Type B pancreatic cell (in vitro differentiated cells): ENCODE measurements at places on chromosomes 12 and 14. TPM values are rescaled to one million over a fixed set of nuclear protein-coding genes. Genes with fewer than 3 reads are reported as not detected.

The MORN3 gene
- total RNA-seq, result 0.80 and 0.83 TPM in 2 replicates

- DNase-seq, result no peak
Observed at GRCh38 chr14:70782361-70782760, 27.0 kb downstream of the MAP3K9 start.

DNA sequence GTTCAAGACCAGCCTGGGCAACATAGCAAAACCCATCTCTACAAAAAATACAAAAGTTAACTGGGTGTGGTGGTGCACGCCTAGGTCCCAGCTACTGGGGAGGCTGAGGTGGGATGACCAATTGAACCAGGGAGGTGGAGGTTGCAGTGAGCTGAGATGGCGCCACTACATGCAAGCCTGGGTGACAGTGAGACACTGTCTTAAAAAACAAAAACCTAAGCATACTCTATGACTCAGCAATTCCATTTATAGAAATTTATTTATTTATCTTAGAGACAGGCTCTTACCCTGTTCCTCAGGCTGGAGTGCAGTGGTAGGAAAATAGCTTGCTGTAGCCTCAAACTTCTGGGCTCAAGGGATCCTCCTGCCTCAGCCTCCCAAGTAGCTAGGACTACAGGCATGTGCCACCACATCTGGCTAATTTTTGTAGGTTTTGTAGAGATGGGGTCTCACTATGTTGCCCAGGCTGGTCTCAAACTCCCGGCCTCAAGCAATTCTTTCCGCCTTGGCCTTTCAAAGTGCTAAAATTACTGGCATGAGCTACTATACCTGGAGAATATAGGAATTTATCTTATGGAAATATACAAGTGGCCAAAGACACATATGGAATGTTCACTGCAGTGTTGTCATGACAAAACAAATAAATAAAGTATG, 43.3 kb downstream of the NCKAP5L start:
- no peak for DNase-seq

DNA sequence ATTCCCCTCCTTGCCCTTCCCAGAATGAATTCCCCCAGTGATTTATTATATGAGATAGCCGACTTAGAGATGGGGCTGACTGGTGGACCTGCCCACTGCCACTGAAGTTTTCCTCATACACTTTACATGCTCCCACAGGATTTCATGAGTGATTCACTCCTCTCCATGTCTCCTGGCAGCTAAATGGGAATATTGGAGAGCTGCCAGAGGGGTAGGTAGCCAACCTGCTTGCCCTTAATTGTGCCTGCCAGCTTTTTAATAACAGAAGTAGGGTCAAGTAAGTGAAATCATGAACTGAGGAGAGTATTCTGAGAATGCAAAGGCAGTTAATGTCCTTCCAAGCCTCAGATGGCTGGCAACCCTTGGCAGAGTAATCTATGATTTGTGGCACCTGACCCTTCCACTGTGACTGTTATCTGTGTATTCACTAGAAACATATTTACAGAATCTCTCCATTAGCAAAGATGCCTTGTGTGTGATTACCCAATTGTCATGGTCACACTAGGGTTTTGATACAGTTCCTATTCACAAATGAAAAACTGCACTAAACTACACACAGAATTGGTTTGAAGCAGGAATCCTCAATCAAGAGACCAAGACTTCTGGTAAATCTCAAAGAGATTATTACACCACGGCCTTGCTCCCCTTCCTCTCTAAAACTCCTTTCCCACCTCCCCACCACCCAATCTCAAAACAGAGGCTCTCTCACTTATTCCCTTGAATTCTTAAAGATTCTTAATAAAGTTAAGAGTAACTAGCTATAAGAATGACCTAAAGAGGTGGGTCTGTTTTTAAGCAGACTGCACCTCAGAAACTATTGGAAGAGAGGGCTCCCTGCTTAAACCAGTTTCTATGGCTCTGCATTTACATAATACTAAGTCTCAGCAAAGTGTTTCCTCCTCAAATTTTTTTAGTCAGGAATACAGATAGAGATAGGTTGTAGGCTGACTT, 17.2 kb downstream of the NKX2-1 start:
- DNase-seq, result no peak

GRCh38 chr12:109286252-109286651, 22.8 kb downstream of the FOXN4 start:
- DNase-seq, result no peak

GRCh38 chr14:50366115-50366514, 30.6 kb downstream of the CDKL1 start:
- DNase-seq, result no peak

The SRP54 gene
- 48.3 and 52.4 TPM in 2 replicates for total RNA-seq

GRCh38 chr14:31118892-31119291, 88.7 kb downstream of the HECTD1 start:
- DNase-seq, result no peak

The SMARCC2 gene
- total RNA-seq, result 92.8 and 147 TPM in 2 replicates

The CMKLR1 gene
- total RNA-seq, result 0.50 and 0.97 TPM in 2 replicates

DNA sequence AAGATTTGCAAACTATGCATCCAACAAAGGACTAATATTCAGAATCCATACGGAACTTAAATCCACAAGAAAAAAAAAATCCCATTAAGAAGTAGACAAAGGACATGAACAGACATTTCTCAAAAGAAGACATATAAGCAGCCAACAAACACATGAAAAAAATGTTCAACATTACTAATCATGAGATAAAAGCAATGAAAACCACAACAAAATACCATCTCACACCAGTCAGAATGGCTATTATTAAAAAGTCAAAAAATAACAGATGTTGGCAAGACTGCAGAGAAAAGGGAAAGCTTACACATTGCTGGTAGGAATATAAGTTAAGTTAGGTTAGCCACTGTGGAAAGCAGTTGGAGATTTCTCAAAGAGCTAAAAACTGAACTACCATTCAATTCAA, 16.2 kb downstream of the CDK17 start:
- DNase-seq, result no peak

GRCh38 chr14:102949062-102949800, 26.8 kb downstream of the AMN start:
- no peak for DNase-seq

DNA sequence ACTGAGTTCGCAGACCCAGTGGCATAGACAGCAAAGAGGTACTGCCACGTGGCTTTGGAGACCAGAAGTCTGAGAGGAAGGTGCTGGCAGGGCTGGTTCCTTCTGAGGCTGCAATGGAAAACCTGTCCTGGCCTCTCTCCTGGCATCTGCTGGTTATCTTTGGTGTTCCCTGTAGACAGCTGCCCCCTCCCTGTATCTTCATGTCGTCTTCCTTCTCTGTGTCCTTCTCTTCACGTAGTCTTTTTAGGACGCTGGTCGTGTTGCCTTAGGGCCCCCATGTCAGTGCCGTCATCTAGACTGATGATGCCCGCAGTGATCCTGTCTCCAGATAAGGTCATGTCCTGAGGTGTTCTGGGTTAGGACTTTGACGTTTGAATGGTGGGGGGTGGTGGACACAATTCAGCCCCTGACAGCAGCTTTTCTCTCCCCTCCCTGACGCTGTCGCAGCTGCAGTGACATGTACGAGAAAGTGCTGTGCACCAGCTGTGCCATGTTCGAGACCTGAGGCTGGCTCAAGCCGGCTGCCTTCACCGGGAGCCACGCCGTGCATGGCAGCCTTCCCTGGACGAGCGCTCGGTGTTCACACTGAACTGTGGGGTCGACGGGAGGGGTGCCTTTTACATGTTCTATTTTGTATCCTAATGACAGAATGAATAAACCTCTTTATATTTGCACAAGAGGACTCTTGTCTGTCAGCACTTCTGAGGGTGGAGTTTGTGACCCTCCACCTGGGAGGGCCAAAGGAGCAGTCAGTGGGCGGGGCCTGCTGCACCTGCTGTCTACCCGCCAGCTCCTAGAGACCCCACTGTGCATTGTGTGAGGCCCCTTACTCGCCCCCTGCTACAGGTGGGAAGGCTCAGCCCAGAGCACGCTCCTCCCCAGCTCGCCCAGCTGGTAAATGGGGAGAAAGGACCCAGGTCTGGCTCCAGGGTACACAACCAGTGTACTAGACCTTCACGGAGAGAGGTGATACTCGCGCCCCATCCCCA, 6.3 kb downstream of the SIVA1 start:
- DNase-seq, result no peak
